ENCODE measurements at places on chromosomes 11 and 22.

DNA sequence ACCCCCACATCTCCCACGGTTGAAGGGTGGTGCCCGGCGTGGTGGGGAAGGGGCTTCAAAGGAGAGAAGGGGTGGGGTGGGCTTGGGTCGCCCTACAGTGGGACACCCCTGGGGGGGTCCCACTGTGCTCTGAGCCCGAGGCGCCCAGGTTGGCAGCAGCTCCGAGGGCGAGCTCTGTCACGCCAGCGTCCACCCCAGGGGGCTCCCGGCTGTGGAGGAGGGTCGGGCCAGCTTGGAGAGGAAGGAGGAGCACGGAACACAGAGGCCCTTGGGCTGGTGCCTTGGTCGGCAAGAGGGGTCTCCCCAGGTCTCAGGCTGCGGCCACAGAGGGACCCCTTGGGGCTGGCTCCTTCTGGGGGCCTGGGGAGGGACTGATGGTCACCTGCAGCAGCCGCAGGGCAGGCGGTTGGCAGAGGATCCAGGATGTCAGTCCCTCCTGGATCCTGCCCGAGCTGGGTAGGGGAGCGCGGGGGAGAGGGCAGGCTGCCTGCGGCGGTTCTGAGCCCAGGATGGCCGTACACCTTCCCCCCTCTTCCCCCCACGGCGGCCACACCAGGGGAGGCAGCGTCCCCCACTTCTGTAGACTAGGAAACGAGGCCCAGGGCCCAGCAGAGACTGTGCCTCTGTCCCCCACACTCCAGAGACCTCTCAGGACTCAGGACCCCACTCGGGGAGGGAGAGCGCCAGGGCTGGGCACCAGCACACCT is 788 bp downstream of the MUC6 start:
- no peak overlapping the region for H3K4me3 ChIP-seq
- H3K4me1 ChIP-seq = no peaks in the 10 kb centered on the region
- no peaks in the 10 kb centered on the region for H3K27me3 ChIP-seq
- no peaks in the 10 kb centered on the region for H3K36me3 ChIP-seq
- no peak overlapping the region for H3K27ac ChIP-seq

- peaks cover 62% of the 10 kb centered on the region for H3K36me3 ChIP-seq
- no peak overlapping the region for H3K27ac ChIP-seq
- peaks cover 32% of the 10 kb centered on the region for H3K4me1 ChIP-seq
- no peaks in the 10 kb centered on the region for H3K27me3 ChIP-seq
These were observed 87.7 kb upstream of the BIRC3 start for GRCh38 chr11:102229510-102230123.

DNA sequence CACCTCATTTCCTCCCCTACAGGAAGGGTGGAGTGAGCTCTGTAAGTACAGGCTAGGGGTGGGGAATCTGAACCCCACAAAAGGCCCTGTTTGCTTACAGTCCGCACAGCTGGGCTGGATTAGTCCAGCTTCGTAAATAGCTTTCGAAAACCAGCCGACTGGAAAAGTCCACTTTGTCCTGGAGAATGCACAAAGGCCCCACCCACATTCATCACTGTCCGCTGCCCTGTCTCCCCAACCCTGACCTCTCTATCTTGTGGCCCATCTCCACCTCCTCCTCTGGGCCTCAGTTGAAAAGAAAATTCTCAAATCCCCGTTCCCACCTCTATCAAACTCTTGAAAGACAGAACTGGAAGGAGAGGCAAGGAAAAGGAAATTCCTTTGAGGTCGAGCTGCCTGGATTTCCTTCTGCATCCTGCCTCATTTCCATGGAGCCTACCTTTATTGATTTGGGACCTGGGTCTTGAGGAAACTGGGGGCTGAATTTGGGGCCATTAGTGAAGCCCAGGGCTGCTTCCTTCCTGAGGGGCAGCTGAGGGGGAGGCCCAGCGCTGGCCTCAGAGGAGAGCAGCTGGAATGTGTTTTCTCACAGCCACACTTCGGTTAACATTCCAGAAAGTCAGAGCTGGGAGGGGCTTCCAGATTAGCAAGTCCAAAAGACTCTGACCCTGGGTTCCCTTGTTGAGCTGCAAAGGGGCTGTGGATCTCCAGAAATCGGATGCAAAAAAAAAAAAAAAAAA is 147.6 kb downstream of the FBXO7 start:
- peak overlapping the region; percentile 96 for H3K27ac ChIP-seq
- H3K27me3 ChIP-seq = no peaks in the 10 kb centered on the region

GRCh38 chr11:6608726-6609501 is 3.1 kb downstream of the TAF10 start:
- no peak overlapping the region for H3K4me3 ChIP-seq
- peak overlapping the region; percentile 3 for H3K27ac ChIP-seq
- DNase-seq = no peak
- peaks cover 45% of the 10 kb centered on the region for H3K4me1 ChIP-seq
- no peaks in the 10 kb centered on the region for H3K27me3 ChIP-seq

GRCh38 chr11:18012122-18012905 is 533 bp downstream of the SERGEF start:
- no peaks in the 10 kb centered on the region for H3K4me1 ChIP-seq
- H3K27ac ChIP-seq = no peak overlapping the region
- peak; percentile 45 for DNase-seq
- no peaks in the 10 kb centered on the region for H3K36me3 ChIP-seq
- no peaks in the 10 kb centered on the region for H3K27me3 ChIP-seq

DNA sequence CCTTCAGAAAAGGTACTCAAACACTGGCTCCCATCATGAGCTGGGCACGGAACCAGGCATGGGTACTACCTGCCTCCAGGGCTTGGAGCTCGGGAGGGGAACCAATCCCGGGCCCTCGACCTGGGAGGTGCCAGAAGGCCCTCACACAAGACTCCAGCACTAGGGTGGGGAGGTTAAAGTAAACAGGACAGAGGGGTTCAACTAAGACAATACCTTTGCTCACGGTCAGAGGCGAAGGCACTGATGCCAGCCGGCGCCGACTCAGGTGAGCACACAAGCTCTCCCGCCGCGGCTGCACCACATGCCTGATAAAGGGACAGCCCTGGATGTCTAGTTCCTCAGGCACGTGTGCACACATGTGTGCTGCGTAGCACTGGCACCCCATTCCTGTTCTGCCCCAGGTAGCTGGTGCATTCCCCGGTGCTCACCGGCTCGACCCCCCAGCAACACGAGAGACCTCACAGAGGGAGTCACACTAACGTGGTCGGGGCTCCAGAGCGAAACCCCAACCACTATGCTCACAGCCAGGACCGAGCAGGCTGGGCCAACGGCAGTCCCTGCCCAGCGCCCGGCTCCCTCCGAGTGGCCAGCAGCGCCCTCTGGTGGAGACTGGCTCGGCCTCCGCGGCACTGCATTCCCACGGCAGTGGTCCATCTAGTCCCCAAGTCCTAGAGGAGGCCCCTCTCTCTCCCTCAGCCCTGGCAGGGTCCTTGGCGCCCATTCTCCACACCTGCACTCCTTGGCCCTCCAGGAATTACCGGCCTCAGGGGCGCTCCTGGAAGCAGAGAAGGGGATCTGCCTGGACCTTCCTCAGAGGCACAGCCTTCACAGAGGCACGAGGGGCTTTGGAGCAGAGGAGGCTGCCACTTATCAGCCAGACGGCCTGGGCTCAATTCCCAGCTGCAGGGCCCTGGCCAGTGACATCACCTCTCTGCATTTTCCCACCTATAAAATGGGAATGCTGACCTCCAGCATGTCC is 28.8 kb upstream of the MOB2 start:
- H3K4me3 ChIP-seq = no peak overlapping the region
- H3K27me3 ChIP-seq = no peaks in the 10 kb centered on the region
- peak; percentile 85 for DNase-seq
- no peaks in the 10 kb centered on the region for H3K4me1 ChIP-seq
- no peaks in the 10 kb centered on the region for H3K36me3 ChIP-seq
- H3K27ac ChIP-seq = no peak overlapping the region

All from GM23248 (cell line).